ENCODE measurements at places on chromosomes 13 and 19.

- no peak overlapping the region for H3K27ac ChIP-seq
- peaks cover 68% of the 10 kb centered on the region for H3K36me3 ChIP-seq
- H3K27me3 ChIP-seq = peaks cover 10% of the 10 kb centered on the region
- no peak for DNase-seq
These were observed 3.3 kb upstream of the TM6SF2 start for GRCh38 chr19:19276386-19276785.

GRCh38 chr19:10892256-10892655 is 20.9 kb downstream of the CARM1 start:
- H3K27me3 ChIP-seq = no peaks in the 10 kb centered on the region
- no peaks in the 10 kb centered on the region for H3K4me1 ChIP-seq
- H3K4me3 ChIP-seq = no peak overlapping the region
- DNase-seq = no peak

- no peaks in the 10 kb centered on the region for H3K4me1 ChIP-seq
- no peaks in the 10 kb centered on the region for H3K27me3 ChIP-seq
- peaks cover 4% of the 10 kb centered on the region for H3K36me3 ChIP-seq
- H3K4me3 ChIP-seq = no peak overlapping the region
These were observed 4.4 kb downstream of the MED26 start for GRCh38 chr19:16623576-16623975.

DNA sequence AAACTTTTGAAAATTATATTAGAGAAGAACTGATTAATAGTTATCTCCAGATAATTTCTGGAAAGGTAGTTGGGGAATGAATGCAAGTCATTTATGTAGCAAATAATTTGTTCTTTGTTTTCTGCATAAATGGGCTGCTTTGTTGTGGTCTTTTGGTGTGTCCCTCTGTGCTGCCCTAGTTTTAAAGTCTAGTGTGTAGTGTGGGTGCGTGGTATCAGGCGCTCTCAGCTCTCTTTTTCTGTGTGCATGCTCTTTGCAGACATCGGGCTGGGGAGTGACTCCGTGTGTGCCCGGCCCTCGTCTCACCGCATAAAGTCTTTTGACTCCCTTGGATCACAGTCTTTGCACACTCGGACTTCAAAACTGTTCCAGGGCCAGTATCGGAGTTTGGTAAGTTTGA is 94.5 kb downstream of the ARHGEF7 start:
- peak overlapping the region; percentile 27 for H3K27ac ChIP-seq
- no peaks in the 10 kb centered on the region for H3K27me3 ChIP-seq
- no peaks in the 10 kb centered on the region for H3K36me3 ChIP-seq
- no peak overlapping the region for H3K4me3 ChIP-seq
- DNase-seq = no peak

GRCh38 chr19:12668932-12669269 is 2.3 kb downstream of the WDR83 start:
- H3K4me3 ChIP-seq = peak overlapping the region; percentile 75
- peak; percentile 77 for DNase-seq
- peaks cover 24% of the 10 kb centered on the region for H3K36me3 ChIP-seq
- peaks cover 42% of the 10 kb centered on the region for H3K4me1 ChIP-seq
- H3K27me3 ChIP-seq = no peaks in the 10 kb centered on the region

DNA sequence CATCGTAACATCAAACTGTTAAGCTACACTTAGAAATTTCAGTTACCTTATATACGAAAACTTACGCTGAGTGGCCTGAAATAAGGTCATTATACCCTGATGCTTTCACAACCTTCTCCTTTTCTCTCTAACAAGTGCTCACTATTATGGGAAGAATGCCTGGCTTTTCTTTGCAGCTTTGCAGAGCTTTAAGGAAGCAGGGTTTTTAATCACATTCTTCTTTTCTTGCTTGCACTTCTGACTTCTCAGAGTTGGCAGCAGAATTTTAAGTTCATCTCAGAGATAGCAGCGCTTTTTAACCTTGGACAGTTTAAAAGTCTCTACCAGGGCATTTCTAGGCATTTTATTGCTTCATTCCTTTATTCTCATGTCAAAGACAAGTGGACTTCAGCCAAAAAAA is 285.1 kb downstream of the SPRY2 start:
- no peak for DNase-seq
- H3K4me3 ChIP-seq = no peak overlapping the region
- H3K27me3 ChIP-seq = no peaks in the 10 kb centered on the region
- no peaks in the 10 kb centered on the region for H3K4me1 ChIP-seq
- H3K27ac ChIP-seq = no peak overlapping the region

DNA sequence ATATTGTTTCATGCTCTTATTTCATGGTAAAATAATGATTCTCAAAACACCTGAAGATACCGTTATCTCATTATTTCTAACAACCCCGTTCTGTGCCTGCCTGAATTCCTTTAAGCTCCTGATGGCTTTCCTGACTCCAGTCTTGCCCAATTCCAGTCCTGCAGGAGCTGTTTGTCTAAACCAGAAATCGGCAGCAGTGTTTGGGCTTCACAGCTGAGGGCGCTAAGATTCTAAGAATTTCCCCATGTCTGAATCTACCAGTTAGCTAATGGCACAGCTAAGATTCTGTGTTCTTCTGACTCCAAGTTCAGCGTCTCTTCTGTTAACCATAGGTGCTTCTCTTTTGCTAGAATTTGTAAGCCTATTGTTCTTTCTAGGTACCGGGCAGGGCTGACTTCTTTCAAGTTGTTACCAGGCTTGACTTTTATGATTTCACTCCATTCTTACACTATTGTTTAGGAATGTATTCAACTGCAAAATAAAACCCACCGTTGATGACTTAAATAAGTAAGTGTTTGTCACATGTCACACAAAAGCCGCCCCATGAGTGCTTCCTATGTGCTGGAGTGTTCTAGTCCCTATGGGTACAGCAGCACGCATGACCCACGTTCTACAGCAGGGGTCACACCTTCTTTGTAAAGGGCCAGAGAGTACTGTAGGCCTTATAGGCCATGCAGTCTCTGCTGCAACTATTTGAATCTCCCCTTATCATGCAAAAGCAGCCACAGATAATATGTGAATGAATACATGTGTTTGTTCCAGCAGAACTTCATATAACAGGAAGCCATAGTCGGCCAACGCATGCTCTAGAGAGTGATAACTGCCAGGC is 168.3 kb upstream of the RNF113B start:
- H3K4me1 ChIP-seq = peaks cover 13% of the 10 kb centered on the region
- H3K27ac ChIP-seq = no peak overlapping the region
- no peaks in the 10 kb centered on the region for H3K27me3 ChIP-seq
- no peak overlapping the region for H3K4me3 ChIP-seq
- peaks cover 6% of the 10 kb centered on the region for H3K36me3 ChIP-seq
- no peak for DNase-seq

GRCh38 chr13:112930192-112930591 is 38.8 kb upstream of the MCF2L start:
- H3K27me3 ChIP-seq = peaks cover 65% of the 10 kb centered on the region
- no peaks in the 10 kb centered on the region for H3K4me1 ChIP-seq
- H3K4me3 ChIP-seq = no peak overlapping the region

DNA sequence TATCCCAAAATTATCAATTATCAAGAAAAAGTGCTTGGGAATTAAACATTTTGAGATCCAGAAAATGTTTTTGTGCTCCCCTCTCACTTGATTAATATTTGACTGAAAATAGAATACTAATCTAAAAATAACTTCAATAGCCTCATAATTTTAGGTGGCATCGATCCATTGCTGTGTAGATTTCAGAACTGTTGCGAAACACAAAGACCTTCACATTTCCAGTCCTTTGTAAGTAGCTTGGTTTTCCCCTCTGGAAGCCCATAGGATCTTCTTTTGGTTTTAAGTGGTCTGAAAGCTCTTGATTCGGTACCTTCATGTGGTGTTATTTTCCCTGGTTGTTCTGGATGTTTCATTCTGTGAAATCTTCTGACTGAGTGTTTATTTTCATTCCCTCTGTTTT is 176.5 kb downstream of the NUFIP1 start:
- no peaks in the 10 kb centered on the region for H3K27me3 ChIP-seq
- H3K4me3 ChIP-seq = no peak overlapping the region
- no peak for DNase-seq
- H3K4me1 ChIP-seq = peaks cover 64% of the 10 kb centered on the region

DNA sequence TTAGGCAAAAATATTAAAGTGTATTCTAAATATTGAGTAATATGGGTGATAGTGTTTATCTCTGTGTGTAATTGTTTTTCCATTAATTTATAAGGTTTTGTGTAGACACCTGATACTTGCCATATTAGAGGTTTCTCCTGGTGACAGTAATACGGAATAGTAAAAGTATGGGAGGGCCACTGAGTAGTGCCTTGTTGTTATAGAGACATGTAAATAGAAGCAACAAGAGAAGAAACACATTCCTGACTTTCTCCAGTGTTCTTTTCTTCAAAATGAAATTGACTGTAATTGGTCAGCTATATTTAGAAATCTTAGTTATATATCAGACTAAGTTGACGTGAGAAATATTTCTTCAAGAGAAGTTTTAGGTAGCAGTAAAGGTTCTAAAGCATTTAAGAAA is 18.5 kb downstream of the RNASEH2B start:
- H3K27me3 ChIP-seq = no peaks in the 10 kb centered on the region
- DNase-seq = no peak
- no peak overlapping the region for H3K27ac ChIP-seq
- no peak overlapping the region for H3K4me3 ChIP-seq
- no peaks in the 10 kb centered on the region for H3K4me1 ChIP-seq

DNA sequence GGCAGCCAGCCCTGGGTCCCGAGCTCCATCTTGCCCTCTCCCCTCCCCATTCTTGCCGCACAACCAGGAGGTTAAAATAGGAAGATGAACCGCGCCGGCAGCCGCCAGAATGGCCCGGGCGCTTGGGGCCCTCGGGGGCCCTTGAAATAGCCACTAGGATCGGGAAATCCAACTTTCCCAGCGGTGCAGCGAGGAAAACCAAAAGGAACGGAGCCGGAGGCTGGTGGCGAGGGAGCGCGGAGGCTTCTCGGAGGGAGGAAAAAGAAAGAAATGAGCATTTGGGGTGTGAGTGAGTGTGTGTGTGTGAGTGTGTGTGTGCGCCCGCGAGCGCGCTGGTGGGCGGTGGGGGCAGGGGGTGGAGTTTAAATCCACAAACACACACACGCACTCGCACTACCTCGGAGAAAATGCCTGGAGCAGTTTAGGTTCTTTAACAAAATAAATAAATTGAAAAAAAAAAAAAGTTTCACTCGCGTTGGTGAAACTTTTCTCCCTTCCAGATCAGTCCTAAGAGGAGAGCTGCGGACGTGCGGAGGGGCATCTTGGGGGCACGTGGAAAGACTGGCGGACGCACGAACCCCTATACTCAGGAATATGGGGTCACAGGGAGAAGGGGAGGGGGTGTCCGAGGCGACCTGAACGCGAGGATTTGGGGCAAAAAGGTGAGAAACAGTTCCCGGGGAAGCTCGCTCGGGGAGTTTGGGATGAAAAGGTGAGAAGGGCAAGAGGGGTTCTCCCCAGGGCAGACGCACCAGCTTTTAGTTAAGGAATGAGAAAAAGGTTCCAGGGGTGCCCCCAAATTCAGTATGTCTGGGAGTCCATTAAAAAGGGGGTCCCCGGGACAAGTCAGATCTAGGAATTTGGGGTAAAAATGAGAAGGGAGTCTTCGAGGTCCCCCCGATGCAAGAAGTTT is 1.3 kb downstream of the RFX2 start:
- H3K4me1 ChIP-seq = peaks cover 17% of the 10 kb centered on the region
- H3K4me3 ChIP-seq = peak overlapping the region; percentile 61
- DNase-seq = peak; percentile 90
- H3K27me3 ChIP-seq = no peaks in the 10 kb centered on the region
- peak overlapping the region; percentile 98 for H3K27ac ChIP-seq

DNA sequence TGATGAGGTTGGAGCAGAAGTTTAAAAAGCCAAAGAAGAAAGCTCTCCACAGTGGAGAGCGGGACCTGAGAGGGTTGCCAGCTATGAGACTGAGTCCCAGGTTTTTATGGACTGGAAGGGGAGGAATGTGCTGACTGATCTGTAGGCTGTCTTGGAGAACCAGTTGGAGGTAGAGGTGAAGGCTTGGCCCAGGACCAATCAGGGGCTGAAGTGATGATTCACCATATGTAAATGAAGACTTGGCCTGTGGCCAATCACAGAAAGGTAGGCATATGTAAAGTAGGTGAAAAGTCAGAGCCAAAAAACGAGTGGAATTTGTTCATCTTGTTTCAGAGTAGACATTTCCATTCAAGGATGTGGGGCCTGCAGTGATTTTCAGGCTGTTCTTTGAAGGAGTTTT is 17.5 kb upstream of the KBTBD6 start:
- H3K36me3 ChIP-seq = no peaks in the 10 kb centered on the region
- H3K4me3 ChIP-seq = no peak overlapping the region
- DNase-seq = no peak
- H3K27ac ChIP-seq = no peak overlapping the region

- no peak overlapping the region for H3K4me3 ChIP-seq
- peaks cover 44% of the 10 kb centered on the region for H3K4me1 ChIP-seq
- peak overlapping the region; percentile 68 for H3K27ac ChIP-seq
- no peak for DNase-seq
These were observed 40.0 kb downstream of the ESD start for GRCh38 chr13:46756977-46757376.

DNA sequence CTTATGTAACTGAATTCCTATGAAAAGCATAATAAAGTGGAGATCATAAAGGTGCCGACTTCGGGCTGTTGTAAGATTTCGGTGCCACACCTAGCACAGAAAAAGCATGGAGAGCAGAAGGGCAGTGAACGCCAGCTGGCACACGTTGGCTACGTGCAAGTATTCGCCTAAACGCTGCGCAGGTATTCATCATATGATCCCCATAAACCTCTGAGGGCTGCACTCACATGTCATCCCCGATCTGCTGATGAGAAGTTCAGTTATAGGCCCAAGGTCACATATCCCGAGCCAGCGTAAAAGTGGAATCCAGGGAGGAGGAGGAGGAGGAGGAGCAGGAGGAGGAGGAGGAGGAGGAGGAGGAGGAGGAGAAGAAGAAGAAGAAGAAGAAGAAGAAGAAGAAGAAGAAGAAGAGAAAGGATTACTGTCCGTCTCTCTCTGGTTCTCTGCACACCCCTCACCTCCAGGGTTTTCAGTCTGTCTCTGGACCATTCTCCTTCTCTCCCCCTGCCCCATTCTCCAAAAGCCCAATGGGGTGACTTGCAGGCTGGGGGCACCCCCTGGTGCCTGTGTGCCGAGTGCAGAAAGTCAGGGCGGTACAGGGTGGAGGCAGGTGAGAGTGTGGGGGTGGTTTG is 18.6 kb upstream of the CYP2S1 start:
- no peaks in the 10 kb centered on the region for H3K36me3 ChIP-seq
- no peak overlapping the region for H3K27ac ChIP-seq
- no peak overlapping the region for H3K4me3 ChIP-seq
- no peak for DNase-seq
- no peaks in the 10 kb centered on the region for H3K27me3 ChIP-seq

GRCh38 chr19:54114340-54115108 is 933 bp downstream of the TFPT start:
- H3K4me3 ChIP-seq = peak overlapping the region; percentile 80
- H3K27ac ChIP-seq = peak overlapping the region; percentile 88
- peaks cover 35% of the 10 kb centered on the region for H3K36me3 ChIP-seq
- H3K27me3 ChIP-seq = no peaks in the 10 kb centered on the region
- DNase-seq = peak; percentile 41
- no peaks in the 10 kb centered on the region for H3K4me1 ChIP-seq

- peak; percentile 93 for DNase-seq
- peaks cover 22% of the 10 kb centered on the region for H3K36me3 ChIP-seq
These were observed 37.6 kb upstream of the NANOS3 start for GRCh38 chr19:13839130-13839937.

Data from tibial artery (tissue), 4 donors.